ENCODE measurements at places on chromosomes 4 and X.

DNA sequence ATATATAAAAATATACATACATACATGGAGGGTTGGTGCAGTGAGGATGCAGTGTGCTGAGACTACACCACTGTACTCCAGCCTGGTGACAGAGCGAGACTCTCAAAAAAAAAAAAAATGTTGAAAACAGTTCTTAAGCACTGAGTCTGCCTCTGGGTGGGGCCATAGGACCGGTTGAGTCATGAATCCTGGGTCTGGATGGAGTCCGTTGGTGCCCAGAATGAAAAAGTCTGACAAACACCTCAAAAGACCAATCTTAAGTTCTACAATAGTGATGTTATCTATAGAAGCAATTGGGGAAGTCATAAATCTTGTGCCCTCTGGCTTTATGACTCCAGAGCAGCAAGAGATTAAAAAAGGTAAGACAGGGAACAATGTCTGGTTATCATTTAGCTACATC lies 70.4 kb downstream of the FGFBP1 start:
- no peak for DNase-seq

DNA sequence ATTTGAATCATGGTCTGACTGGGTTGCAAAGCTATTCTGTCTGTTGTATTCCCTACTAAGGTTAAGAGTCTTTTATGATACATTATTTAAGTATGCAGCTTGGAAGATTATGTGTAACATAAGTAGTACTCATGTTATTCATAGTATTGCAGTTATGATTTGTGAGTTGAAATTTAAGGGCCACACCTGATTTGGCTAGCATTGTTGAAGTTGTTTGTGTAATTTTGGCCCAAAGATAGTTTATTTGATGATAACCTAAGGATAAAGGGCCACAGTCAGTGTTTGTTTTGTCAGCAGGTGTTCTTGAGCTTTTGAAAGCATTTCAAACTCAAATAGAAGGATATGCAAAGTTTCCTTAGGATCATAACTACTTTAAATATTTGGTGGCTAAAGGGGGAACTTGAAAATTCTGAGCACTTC lies 38.9 kb downstream of the NUDT9 start:
- peak; percentile 45 for DNase-seq

DNA sequence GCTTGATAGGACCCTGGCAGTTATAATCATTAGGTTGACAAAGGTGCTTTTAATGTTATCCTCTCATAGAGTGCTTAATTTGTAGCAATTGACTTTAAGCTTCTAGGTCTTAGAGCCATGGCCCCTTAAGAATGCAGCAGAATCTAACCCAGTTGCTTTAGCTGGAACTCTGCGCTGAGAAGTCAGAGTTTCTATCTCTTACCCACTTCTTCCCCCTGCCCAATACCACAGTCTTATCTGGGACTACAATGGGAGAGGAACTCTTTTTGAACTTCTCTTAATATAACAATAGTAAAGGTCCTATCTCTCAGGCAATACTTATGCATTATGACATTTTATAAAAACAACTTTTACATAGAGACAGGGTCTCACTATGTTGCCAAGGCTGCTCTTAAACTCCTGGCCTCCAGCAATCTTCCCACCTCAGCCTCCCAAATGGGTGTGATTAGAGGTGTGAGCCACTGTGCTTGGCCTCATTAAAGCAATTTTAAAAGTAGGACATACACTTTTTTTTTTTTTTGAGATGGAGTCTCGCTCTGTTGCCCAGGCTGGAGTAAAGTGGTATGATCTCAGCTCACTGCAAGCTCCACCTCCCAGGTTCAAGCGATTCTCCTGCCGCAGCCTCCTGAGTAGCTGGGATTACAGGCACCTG lies 1.8 kb downstream of the TLR10 start:
- DNase-seq, result no peak

GRCh38 chr4:63529581-63530337 lies 879.5 kb downstream of the TECRL start:
- no peak for DNase-seq

- DNase-seq, result no peak
Measured at GRCh38 chr4:151950993-151951670, 190.3 kb upstream of the GATB start.

- peak; percentile 28 for DNase-seq
Measured at GRCh38 chr4:72857787-72858186, 211.7 kb downstream of the COX18 start.

GRCh38 chr4:54547299-54548097 lies 110.3 kb upstream of the KIT start:
- no peak for DNase-seq

- peak; percentile 67 for DNase-seq
Measured at GRCh38 chrX:12903646-12904045, 2.8 kb upstream of the TLR8 start.

DNA sequence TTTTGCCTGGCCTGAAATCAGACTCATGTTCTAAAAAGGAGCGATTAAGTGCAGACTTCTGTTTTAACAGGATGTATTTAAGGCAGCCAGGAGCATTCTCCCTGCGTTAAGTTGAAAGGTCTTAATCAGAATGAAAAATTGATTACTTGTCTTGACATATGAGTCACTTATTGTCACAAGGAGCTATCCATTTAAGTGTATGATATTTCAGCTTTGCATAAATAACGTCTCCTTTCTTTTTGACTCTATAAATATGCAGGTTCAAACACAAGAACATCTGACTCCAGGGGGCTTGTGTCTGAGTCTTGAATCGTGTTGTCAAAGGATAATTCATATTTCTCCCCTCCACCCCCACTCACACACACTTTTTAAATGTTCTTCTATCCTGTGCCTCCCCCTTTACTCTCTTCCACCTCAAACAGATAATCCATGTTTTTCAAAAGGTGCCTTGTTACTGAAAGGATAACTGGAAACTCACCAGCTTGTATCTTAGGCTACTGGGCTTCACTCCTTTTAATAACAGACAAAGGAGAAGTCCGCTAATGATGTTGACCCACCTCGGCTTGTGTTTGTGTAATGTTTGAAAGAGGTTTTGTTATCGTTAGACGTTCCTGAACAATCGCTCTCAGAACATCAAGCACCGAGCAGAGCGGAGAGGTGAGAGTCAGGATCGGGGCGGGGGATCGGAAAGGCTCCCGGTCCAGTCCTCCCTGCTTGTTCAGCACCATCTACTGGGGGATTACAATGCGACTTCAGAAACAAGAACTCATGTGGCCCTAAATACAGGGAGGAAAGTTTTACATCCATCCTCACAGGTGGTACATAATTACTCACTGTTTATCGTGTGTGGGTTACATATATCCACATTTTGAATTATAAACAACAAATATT lies 107.5 kb upstream of the RPL34 start:
- peak; percentile 64 for DNase-seq

DNA sequence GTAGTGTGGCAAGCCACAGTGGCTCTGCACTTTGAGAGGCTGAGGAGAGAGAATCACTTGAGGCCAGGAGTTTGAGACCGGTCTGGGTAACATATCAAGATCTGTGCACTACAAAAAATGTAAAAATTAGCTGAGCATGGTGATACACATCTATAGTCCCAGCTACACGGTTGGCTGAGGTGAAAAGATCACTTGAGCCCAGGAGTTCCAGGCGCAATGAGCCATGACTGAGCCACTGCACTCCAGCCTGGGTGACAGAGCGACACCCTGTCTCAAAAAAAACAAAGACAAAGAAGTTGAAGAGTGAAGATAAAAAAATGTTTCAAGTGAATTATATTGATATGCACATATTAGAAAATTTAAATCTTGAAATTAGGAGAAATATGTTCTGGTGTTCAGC lies 46.3 kb downstream of the SULT1B1 start:
- DNase-seq, result no peak

DNA sequence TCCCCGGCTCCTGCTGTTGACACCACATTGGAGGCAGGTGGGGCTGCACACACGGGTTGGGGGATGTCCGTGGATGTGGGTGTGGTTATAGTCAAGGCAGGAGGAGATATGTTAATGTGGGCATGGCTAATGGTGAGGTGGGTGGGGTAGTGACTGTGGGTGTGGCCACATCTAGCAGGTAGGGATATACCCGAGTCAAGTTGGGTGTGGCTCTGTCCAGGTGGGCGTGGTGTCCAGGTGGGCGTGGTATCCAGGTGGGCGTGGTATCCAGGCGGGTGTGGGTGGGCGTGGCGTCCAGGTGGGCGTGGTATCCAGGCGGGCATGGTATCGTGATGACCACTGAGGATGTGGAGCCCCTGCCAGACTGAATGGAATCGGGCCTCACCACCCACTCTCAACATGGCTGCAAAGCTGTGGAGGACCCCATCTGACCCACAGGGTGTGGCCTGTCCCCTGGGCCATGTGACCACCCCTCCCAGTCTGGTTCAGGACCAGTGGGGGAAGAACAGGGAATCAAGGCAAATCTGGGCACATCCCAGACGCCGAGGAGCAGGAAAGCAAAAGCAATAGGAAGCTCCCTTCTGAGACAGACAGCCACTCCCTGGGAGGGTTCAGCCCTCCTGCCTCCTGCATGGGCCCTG lies 21.0 kb downstream of the MAN2B2 start:
- DNase-seq, result no peak
